ENCODE measurements at places on chromosomes 7 and 10. TPM values are rescaled to one million over a fixed set of nuclear protein-coding genes. Genes with fewer than 3 reads are reported as not detected.

DNA sequence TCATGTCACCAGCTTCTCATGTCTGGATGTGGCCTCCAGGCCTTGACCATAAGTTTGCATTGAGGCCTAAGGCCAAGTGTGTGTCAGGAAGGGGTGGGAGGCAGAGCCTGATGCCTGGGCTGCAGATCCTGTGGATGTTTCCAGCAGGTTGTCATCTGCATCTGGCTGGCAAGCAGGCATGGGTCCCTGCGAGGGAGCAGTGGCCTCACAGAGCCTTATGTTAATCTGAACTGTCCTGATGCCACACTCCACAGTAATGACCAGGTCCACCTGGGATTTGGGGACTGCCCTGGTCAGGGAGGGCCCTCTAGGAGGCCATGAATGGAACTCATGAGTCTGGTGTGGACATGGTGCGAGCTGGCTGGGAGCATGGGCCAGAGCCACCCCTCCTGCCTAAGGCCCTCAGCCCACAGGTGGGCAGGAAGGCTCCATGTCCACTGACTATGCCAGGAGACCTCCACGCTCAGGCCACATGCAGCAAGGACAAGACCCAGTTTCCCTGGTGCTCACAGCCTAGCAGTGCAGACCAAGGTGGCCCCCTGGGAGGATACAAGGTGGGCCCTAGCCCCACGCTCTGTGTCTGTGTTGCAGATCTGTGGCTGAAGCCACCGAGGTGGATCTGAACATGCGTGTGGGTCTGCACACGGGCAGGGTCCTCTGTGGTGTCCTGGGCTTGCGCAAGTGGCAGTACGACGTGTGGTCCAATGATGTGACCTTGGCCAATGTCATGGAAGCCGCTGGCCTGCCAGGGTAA, 83.1 kb downstream of the ADCY1 start:
- no peak for DNase-seq

GRCh38 chr7:138854115-138854645, 56.2 kb upstream of the ATP6V0A4 start:
- no peak for DNase-seq

GRCh38 chr7:107785170-107785569, 17.9 kb downstream of the SLC26A3 start:
- no peak for DNase-seq

- DNase-seq: peak; percentile 21
Measured at GRCh38 chr7:133155146-133155545, 73.3 kb upstream of the CHCHD3 start.

GRCh38 chr10:5890452-5890915, 441 bp downstream of the FBH1 start:
- peak; percentile 29 for DNase-seq

GRCh38 chr7:157088136-157088535, 50.6 kb upstream of the UBE3C start:
- no peak for DNase-seq

DNA sequence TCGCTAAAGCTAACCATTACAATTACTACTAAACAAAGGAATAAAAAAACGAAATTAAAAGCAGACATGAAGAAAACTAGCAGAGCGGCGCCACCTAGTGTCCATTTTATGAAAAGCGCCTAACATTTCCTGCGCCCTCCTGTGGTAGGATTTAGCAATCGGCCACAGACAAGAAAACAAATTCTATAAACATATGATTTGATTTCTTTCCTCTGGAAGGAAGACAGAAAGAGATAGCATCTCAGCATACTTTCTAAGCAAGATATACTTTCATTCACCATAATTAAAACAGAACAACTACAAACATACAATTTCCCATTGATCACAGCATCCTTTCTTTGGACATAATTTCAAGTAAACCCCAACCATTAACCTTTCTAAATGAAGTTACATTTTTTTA, 337.7 kb upstream of the NPVF start:
- DNase-seq: peak; percentile 73

GRCh38 chr7:99106411-99106810, 37.5 kb downstream of the SMURF1 start:
- no peak for DNase-seq

Gene CYP26C1
- total RNA-seq: not detected

Gene IFIT1B
- not detected for total RNA-seq

Gene ITPRID1
- not detected for total RNA-seq

Gene NSUN6
- 13.5 TPM for total RNA-seq

Gene TDRD1
- total RNA-seq: 0.06 TPM

Gene C10orf62
- total RNA-seq: not detected
